ENCODE measurements at places on chromosomes 7 and 10. TPM values are rescaled to one million over a fixed set of nuclear protein-coding genes. Genes with fewer than 3 reads are reported as not detected.

SFMBT2 gene
- total RNA-seq: 1.9 TPM

DKK1 gene
- not detected for total RNA-seq

TMEM213 gene
- total RNA-seq: not detected

ABCB1 gene
- not detected for total RNA-seq

FGFR2 gene
- total RNA-seq: not detected

AOAH gene
- total RNA-seq: 1.4 TPM

ELFN1 gene
- total RNA-seq: 7.4 TPM

SCART1 gene
- 1.3 TPM for total RNA-seq

NPSR1 gene
- not detected for total RNA-seq

DTX2 gene
- total RNA-seq: 24.4 TPM

APBB1IP gene
- not detected for total RNA-seq

FASTK gene
- total RNA-seq: 86.5 TPM

MPP7 gene
- total RNA-seq: 0.27 TPM

SAMD9L gene
- total RNA-seq: 2.4 TPM

AKR1C2 gene
- total RNA-seq: 1.5 TPM

UBN2 gene
- total RNA-seq: 1.4 TPM

TRIM50 gene
- total RNA-seq: not detected

PRKAR1B gene
- total RNA-seq: 18.6 TPM

GPR37 gene
- total RNA-seq: 0.79 TPM

LRMDA gene
- total RNA-seq: not detected

EVX1 gene
- total RNA-seq: not detected

SLC13A1 gene
- not detected for total RNA-seq

CTNNA3 gene
- total RNA-seq: not detected

KNDC1 gene
- not detected for total RNA-seq

PVRIG gene
- not detected for total RNA-seq

SLC18A2 gene
- total RNA-seq: not detected

FOXI2 gene
- total RNA-seq: not detected

CACNA2D1 gene
- 9.0 TPM for total RNA-seq

CALD1 gene
- 57.3 TPM for total RNA-seq

LIPF gene
- not detected for total RNA-seq

TRUB1 gene
- total RNA-seq: 26.9 TPM

NYAP1 gene
- total RNA-seq: 0.20 TPM

SPDYE1 gene
- total RNA-seq: not detected

TRDMT1 gene
- total RNA-seq: 10.3 TPM

ANKRD22 gene
- 0.16 TPM for total RNA-seq

LIPK gene
- not detected for total RNA-seq

HACD1 gene
- 30.2 TPM for total RNA-seq

SLC37A3 gene
- 24.3 TPM for total RNA-seq

ZFAND4 gene
- 3.6 TPM for total RNA-seq

TUBAL3 gene
- total RNA-seq: not detected

THSD7A gene
- not detected for total RNA-seq

DNAJB9 gene
- total RNA-seq: 25.4 TPM

NEURL1 gene
- not detected for total RNA-seq

AVL9 gene
- 29.6 TPM for total RNA-seq

PCLO gene
- 2.2 TPM for total RNA-seq
